ENCODE measurements at places on chromosomes 5 and 9.

- no peak for DNase-seq
Observed at GRCh38 chr9:12853051-12853450, 78.2 kb downstream of the LURAP1L start.

GRCh38 chr5:123059455-123059854, 22.9 kb upstream of the PPIC start:
- DNase-seq: no peak

DNA sequence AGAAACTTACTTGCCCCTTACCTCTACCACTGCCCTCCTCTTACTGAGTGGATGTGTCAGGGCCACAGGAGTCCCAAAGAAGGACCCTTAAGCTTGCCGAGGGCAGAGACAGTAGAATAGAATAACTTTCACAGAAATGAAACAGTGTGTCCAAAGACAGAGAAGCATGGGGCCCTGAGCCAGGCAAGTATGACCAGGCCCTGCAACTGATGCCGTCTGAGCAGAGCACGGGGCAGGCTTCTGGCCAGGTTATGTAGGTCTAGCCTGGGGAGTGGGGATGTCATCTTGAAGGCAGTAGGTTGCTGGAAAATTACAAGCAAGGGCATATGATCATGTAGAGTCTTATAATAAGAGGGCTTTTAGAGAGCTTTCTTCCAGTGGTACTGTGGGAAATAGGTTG, 415.4 kb downstream of the KDM4C start:
- DNase-seq: no peak

GRCh38 chr5:171848486-171848885, 62.9 kb downstream of the SMIM23 start:
- DNase-seq: no peak

GRCh38 chr9:22379272-22379671, 67.4 kb upstream of the DMRTA1 start:
- no peak for DNase-seq

DNA sequence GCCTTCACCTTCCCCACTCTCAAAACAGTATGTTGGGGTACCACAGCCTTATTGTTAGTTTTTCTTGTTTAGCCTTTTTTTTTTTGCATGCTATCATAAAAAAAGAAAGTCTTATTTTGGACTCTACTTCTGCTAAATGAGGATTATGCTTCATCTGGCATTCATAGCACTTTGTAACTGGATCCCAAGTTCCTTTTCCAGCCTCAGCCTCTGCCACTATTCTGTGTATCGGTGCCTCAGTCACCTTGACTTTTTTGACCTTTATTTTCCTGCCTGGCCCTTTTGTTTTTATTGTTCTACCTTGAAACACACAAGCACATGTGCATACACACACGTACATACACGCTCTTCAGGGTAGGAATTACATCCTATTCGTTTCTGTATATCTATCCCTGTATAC, 8.5 kb upstream of the MAML1 start:
- DNase-seq: no peak

- DNase-seq: peak; percentile 36
Observed at GRCh38 chr5:79736528-79737514, 47.2 kb downstream of the CMYA5 start.

DNA sequence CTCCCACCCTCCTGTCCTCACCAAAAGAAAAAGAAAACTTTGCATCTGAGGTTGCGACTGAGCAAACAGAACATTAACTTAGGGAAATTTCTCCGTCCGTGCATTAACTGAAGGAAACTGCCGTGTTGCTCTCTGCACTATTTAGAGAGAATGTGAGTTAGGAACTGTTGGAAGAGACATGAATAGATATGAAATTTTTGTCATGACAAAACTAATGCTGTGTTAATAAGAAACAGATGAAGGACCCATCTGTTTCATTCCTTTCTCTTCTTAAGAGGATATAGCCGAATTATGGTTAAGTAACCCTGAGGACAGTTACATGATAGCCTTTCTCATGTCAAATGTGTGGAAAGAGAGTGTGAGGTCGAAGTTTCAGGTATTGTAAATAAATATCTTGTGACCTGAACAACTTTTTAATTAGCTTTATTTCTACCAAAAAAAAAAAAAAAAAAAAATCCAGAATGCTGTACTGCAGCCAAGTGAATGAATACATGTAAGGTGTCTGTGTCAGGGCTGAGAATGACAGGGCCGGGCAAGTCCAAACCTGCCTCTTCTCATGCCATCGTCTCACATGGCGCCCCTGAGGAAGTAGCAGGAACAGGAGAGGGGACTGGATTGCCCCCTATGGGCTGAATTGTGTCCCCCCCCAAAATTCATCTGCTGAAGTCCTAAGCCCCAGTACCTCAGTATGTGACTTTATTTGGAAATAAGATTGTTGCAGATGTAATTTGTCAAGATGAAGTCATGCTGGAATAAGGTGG, 35.6 kb upstream of the ANKRD33B start:
- no peak for DNase-seq

- no peak for DNase-seq
Observed at GRCh38 chr5:6737043-6737941, 24.1 kb downstream of the TENT4A start.

All from T-helper 2 cell treated with Interferon-gamma antibody and Interleukin-4, amounts not matched to agents 5 μg/mL and 100 μg/mL, for 36 hours (primary cell).